ENCODE measurements at places on chromosomes 6 and 20.

DNA sequence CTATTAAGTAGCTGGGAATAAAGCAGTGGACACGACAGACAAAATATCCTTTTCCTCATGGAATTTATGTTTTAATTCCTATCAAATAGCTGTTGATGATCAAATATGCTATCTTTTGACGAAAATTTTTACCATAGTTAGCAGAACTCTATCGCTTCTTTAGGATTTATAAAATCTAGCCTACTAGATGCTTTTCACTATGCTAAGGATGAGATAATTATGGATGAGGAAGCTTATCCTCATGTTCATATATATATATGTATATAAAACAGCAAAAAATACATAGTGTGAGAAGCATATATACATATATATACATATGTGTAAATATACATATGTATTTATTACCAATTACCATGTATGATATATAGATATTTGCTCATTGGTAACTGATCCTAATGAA, 12.9 kb upstream of the PRSS16 start:
- peaks cover 69% of the 10 kb centered on the region for H3K27me3 ChIP-seq
- no peak for DNase-seq

DNA sequence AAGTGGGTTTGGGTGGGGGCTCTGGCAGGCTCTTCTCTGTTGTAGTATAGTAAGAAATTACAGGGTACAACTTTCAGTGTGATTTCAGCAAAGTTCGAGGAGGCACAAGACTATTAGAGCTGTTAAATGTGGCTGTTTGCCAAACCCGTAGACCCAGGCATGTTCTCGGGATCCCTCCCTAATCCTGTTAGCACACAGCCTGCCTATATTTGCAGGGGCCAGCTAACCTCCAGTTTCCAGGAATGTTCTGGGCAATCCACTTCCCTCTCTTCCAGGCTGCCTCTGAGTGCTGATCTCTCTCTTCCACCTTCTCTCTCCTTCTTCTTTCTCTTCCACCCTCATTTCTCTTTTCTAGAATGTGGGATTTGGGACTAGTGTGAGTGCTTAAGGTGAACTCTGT, 34.8 kb upstream of the ZFP64 start:
- H3K4me1 ChIP-seq = no peaks in the 10 kb centered on the region
- DNase-seq = no peak
- no peak overlapping the region for H3K27ac ChIP-seq
- no peaks in the 10 kb centered on the region for H3K36me3 ChIP-seq
- H3K4me3 ChIP-seq = no peak overlapping the region
- H3K27me3 ChIP-seq = peaks cover 2% of the 10 kb centered on the region

DNA sequence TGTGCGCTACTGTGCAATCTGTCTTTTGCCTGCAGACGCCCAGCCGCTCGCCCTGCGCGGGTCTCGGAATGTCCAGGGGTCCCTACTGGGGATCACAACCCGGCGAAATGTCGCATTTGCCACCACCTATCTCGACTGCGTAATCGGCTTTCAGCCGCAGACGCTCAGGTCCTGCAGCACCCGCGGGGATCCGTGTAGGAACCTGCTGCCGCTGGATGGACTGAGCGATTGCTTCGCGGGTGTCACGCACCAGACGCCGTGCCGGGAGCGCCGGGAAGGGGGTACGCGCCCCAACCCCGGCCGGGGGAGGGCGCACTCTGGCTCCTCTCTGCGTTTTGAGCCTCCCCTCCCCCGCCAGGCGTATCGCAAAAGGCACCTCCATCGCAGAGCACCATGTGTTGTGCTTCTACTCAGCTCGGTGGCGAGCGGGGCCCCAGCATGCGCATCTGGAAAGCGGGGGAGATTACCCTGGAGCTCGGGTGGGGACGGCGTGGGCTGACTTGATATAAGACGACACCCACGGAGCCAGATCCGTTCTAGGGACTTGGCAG, 747 bp upstream of the PTPRA start:
- peak overlapping the region; percentile 66 for H3K27ac ChIP-seq
- peak; percentile 81 for DNase-seq
- peak overlapping the region; percentile 86 for H3K4me3 ChIP-seq
- no peaks in the 10 kb centered on the region for H3K36me3 ChIP-seq
- peaks cover 39% of the 10 kb centered on the region for H3K4me1 ChIP-seq

GRCh38 chr6:43804550-43805223, 34.7 kb downstream of the VEGFA start:
- H3K36me3 ChIP-seq = no peaks in the 10 kb centered on the region
- no peak for DNase-seq
- H3K27me3 ChIP-seq = no peaks in the 10 kb centered on the region
- no peak overlapping the region for H3K4me3 ChIP-seq
- H3K4me1 ChIP-seq = no peaks in the 10 kb centered on the region
- H3K27ac ChIP-seq = no peak overlapping the region

- no peaks in the 10 kb centered on the region for H3K4me1 ChIP-seq
- no peak overlapping the region for H3K27ac ChIP-seq
- no peak for DNase-seq
- H3K36me3 ChIP-seq = no peaks in the 10 kb centered on the region
- H3K4me3 ChIP-seq = no peak overlapping the region
- no peaks in the 10 kb centered on the region for H3K27me3 ChIP-seq
Observed at GRCh38 chr6:22236626-22237414, 60.0 kb downstream of the PRL start.

- DNase-seq = peak; percentile 55
- H3K27me3 ChIP-seq = no peaks in the 10 kb centered on the region
- no peak overlapping the region for H3K27ac ChIP-seq
- no peak overlapping the region for H3K4me3 ChIP-seq
- no peaks in the 10 kb centered on the region for H3K36me3 ChIP-seq
Observed at GRCh38 chr6:14734416-14735340, 511.2 kb upstream of the JARID2 start.

DNA sequence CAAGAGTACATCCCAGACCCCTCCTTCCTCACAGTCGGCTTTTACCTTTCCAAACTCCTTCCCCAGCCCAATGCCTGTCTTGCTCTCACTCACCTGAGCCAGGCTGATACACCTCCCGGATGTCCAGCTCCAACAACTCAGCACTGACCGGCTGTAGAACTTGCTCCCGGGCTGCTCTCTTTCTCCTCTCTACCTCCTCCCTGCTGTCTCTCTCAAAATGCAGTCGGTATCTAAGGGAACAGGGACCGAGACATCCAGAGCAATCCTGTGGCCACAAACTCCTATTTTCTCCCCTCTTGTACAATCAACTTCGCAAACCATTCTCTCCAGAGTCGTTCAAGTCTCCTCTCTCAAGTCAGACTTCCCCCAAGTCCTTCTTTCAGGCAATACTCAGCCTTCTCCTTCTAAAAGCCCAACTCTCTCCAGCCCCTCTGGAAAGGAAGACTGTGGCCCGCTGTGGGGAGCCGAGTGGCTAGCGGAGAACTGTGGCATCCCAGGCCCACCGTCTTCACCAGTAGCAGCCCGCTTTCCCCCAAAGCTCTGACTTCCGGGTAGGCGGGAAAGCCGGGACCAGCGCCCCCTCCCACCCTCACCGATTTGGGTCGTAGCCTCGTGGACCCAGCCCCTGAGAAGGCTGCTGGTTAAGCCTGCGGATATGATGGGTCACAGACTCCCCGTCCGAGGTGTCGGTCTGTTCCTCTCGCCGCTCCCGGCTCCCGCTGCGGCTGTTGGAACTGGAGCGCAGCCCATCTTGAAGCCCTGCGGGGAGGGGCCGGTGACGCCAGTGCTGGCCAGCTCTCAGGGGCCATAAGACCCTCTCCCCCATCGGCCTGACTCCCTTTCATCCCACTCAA, 1.1 kb downstream of the GNL1 start:
- peak overlapping the region; percentile 72 for H3K4me3 ChIP-seq
- H3K36me3 ChIP-seq = peaks cover 44% of the 10 kb centered on the region
- DNase-seq = no peak
- H3K27me3 ChIP-seq = no peaks in the 10 kb centered on the region
- peak overlapping the region; percentile 99 for H3K27ac ChIP-seq

DNA sequence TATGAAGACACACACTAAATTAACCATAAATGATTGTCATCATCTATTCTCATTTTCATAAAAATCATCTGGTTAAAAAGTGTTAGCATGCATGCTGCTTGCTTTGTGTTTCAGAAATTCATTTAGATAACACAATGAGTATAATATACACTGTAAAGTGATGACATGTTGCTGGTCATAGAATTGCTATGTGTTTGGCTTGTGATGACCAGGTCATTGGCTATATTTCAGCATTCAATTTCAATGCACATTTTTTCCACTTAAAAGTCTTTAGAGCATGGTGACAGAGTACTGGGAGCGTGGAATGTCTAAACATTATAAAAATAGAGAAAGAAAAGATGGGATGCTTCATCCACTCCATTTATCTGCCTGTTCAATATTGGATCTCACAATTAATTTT, 1291.1 kb upstream of the MAP3K7 start:
- no peaks in the 10 kb centered on the region for H3K27me3 ChIP-seq
- H3K27ac ChIP-seq = no peak overlapping the region
- no peaks in the 10 kb centered on the region for H3K36me3 ChIP-seq
- H3K4me1 ChIP-seq = no peaks in the 10 kb centered on the region
- no peak overlapping the region for H3K4me3 ChIP-seq

DNA sequence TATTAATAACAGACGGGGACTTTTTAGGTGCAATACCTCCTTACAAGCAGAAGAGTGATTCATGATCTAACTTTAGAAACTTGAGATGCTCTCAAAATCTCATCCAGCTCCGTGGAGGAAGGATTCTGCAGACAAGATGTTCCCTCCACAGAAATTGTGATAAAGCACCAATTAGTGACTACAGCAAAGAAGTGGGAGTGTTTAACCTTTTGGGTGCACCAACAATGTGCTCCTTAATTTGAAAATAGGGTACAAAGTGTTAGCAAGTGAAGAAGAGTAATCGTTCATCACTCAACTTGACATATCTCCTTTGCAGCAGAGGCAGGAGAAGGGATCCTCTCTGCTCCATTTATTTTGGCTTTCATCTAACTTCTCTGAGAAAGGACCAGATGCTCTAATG, 22.8 kb upstream of the SCP2D1 start:
- H3K27ac ChIP-seq = no peak overlapping the region
- H3K27me3 ChIP-seq = peaks cover 21% of the 10 kb centered on the region
- no peak overlapping the region for H3K4me3 ChIP-seq
- H3K36me3 ChIP-seq = no peaks in the 10 kb centered on the region
- peaks cover 7% of the 10 kb centered on the region for H3K4me1 ChIP-seq

DNA sequence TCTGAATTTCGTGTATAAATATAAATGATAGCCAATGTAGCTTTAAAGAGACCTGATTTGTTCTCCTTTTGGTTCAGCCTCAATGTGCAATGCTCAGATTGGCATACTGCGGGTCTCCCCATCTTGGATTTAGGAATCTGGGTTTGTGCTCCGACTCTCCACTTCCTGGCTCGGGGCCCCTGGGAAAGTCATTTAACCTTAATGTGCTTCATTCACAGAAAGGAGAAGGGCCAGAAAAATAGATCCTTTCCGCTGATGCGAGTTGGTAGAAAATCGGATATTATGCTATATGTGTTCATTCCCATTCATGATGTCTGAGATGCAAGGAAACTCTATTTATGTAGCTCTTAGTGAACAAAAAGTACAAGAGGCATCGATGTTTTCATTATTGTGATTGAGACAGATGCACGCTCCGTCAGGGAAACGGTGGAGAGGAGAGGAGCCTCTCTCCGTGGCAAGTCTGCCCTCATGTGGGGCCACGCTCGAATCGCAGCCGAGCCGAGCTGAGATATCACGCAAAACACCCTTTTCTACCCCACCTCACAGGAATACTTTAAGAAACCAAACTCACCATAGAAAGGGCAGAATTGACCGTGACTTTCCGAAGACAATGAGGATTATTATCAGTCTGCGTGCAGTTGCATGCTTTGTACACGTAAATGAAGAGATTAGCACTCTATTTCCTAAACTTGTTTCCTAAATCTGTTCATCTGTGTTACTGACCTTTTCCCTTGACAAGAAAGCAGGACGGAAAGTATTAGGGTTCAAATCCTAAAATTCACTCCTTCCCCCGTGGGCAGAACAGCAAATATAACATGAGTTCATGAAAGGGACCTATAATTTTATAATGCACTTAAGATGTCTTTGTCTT, 136.6 kb downstream of the COL9A1 start:
- no peaks in the 10 kb centered on the region for H3K36me3 ChIP-seq
- no peak overlapping the region for H3K27ac ChIP-seq

DNA sequence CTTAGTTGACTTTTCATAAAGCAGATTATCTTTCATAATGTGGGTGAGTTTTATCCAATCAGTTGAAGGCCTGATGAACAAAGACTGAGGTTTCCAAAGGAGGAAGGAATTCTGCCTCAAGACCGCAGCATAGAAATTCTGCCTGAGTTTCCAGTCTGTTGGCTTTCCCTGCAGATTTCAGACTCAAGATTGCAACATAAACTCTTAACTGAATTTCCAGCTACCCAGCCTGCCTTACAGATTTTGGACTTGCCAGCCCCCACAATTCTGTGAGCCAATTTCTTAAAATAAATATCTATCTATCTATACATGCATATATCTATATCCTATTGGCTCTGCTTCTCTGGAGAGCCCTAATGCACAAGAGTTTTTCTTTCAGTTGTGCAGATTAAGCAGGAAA, 57.3 kb upstream of the SMLR1 start:
- H3K27me3 ChIP-seq = no peaks in the 10 kb centered on the region
- H3K27ac ChIP-seq = no peak overlapping the region

- H3K4me1 ChIP-seq = no peaks in the 10 kb centered on the region
- H3K36me3 ChIP-seq = no peaks in the 10 kb centered on the region
- no peak for DNase-seq
- no peak overlapping the region for H3K4me3 ChIP-seq
- H3K27ac ChIP-seq = no peak overlapping the region
Observed at GRCh38 chr6:50819466-50819903, 814 bp downstream of the TFAP2B start.

GRCh38 chr6:163469459-163469985, 55.0 kb downstream of the QKI start:
- no peaks in the 10 kb centered on the region for H3K4me1 ChIP-seq
- peaks cover 1% of the 10 kb centered on the region for H3K36me3 ChIP-seq
- no peak for DNase-seq
- H3K4me3 ChIP-seq = no peak overlapping the region

- H3K4me1 ChIP-seq = peaks cover 16% of the 10 kb centered on the region
- H3K27ac ChIP-seq = peak overlapping the region; percentile 92
- no peaks in the 10 kb centered on the region for H3K36me3 ChIP-seq
- peak overlapping the region; percentile 88 for H3K4me3 ChIP-seq
- DNase-seq = no peak
- H3K27me3 ChIP-seq = no peaks in the 10 kb centered on the region
Observed at GRCh38 chr20:43658069-43658722, 8.7 kb upstream of the MYBL2 start.

DNA sequence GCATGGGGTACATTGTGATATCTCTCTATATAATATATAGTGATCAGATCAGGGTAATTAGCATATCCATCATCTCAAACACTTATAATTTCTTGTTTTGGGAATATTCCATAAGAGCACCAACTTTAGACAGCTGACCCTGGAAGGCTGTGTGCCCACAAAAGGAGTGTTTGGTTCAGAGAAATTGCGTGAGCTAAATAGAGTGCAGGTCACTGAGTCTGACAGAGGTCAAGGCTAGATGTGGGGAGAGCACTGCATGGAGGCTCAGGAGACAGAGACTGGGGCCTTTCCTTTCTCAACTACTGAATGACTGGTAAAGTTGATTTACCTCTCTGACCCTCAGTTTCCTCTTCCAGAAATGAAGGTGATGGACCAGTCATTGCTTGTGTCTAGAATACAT, 114.9 kb upstream of the ADGRF1 start:
- no peak overlapping the region for H3K27ac ChIP-seq
- no peak for DNase-seq
- H3K4me1 ChIP-seq = no peaks in the 10 kb centered on the region
- no peak overlapping the region for H3K4me3 ChIP-seq

GRCh38 chr20:53594068-53595017, 704 bp upstream of the ZNF217 start:
- peak overlapping the region; percentile 90 for H3K27ac ChIP-seq
- DNase-seq = peak; percentile 96
- peak overlapping the region; percentile 82 for H3K4me3 ChIP-seq
- H3K27me3 ChIP-seq = no peaks in the 10 kb centered on the region
- peaks cover 34% of the 10 kb centered on the region for H3K4me1 ChIP-seq
- H3K36me3 ChIP-seq = no peaks in the 10 kb centered on the region

All from CD4-positive, CD25-positive, alpha-beta regulatory T cell (primary cell).